ENCODE measurements at places on chromosomes 11 and 22.

- DNase-seq, result no peak
Measured at GRCh38 chr11:125999234-125999880, 53.5 kb downstream of the VSIG10L2 start.

- no peak for DNase-seq
Measured at GRCh38 chr11:130649801-130650200, 201.4 kb downstream of the ADAMTS15 start.

GRCh38 chr11:70397983-70398833 is at the start of gene CTTN:
TSS of gene CTTN (plus strand) at chr11:70398529. CDS start at chr11:70407298, 8,769 bp downstream.
- DNase-seq, result peak; percentile 28

DNA sequence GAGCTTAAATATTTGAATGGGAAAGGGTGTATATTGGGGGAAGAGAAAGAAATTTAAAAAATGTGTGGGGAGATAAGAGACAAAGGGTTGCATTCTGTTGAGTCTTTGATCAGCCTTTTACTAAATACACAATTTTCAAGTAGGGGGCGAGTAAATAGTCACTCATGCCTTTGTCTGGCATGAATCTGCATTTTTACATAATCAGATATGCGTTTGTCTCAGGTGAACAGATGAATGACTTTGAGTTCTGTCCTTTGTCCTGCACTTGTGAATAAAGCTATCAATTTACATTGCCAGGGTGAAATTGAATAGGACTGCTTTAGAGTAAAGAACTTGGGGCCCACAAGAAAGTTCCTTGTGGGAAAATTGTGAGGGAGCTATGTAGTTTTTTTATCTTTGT is 523.6 kb upstream of the LUZP2 start:
- no peak for DNase-seq

- DNase-seq, result no peak
Measured at GRCh38 chr22:46353483-46354105, 18.1 kb downstream of the TRMU start.

DNA sequence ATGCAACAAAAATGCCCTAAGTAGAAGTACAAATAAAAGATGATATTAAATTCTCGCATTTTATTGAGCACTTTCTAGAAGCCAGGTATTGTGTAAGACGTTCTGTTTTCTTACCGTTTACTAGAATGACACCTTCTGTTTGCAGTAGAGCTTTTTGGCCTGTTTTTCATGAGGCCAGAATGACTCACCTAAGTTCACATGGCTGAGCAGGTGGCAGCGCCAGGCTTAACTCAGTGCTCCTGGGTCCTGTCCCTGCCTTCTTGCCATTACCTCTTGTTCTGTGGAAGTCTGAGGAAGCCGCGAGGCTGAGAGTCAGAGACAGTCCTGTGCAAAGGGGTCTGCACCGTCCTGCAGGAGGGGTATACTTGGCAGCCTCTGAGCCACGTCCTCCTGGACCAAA is 113.8 kb downstream of the ATXN10 start:
- no peak for DNase-seq

GRCh38 chr11:9380773-9381172 is 3.7 kb upstream of the IPO7 start:
- no peak for DNase-seq

DNA sequence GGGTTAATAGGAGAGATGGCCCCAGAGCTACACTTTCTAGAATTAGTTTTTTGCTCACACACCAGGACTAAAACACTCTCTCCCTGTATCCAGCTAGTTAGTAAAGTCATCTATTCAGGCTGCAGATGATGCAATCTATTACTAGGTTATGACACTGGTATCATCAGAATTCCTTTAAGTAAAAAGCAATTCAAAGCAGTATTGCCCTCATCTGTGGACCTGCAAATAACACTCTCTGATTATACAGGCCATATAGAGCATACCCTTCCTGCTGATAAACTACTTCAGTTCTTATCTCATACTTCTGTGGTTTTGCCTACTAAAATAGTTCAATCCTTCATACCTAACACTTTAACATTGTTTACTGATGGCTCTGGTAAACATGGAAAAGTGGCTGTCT is 13.5 kb upstream of the MTMR2 start:
- no peak for DNase-seq

GRCh38 chr11:32267679-32268187 is 167.6 kb downstream of the WT1 start:
- DNase-seq, result no peak
